Bronchial smooth muscle cell (primary cell): ENCODE measurements at places on chromosomes 4 and X. TPM values are rescaled to one million over a fixed set of nuclear protein-coding genes. Genes with fewer than 3 reads are reported as not detected.

TRIM61 gene
- 1.1 and 1.6 TPM in 2 replicates for total RNA-seq

PABPC5 gene
- total RNA-seq = 1.6 and 2.7 TPM in 2 replicates

TMEM47 gene
- total RNA-seq = 17.8 and 27.0 TPM in 2 replicates

GLRA3 gene
- total RNA-seq = not detected in 2 replicates

GLOD5 gene
- total RNA-seq = not detected in 2 replicates

P2RY8 gene
- total RNA-seq = not detected in 2 replicates
